ENCODE measurements at places on chromosomes 5 and 9.

DNA sequence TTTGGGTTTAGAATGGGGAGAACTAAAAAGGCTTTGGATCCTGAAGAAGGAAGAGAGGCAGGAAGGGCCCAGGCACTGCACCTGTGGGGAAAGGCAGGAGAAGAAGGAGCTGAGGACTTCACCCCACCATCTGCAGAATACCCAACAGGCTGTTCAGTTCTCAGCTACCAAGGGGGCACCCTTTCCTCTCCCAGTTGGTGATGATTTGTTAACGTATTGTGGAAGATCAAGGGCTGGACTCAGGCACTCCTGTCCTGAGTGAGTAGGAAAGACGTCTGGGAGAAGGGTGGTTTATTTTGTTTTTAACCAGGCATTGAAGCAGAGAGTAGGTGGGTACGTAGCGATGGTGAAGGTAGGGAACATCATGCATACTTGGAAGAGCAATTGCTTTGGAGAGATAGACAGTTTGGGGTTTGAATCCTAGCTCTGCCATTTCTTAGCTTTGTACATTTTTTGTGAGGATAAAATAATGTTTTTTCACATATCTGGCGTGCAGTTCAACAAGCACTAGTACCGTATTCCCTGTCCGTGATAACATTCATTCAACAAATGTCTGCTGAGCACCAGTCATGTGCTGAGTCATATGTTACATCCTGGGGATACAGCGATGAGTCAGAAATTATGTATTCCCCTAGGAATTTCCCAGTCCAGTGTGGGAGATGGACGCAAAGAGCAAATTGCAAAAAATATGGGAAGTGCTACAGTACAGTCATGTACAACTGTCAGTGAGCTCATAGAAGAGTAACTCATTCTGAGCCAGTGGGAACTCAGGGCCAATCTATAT lies 2.1 kb downstream of the MSANTD3 start:
- DNase-seq = peak; percentile 56

DNA sequence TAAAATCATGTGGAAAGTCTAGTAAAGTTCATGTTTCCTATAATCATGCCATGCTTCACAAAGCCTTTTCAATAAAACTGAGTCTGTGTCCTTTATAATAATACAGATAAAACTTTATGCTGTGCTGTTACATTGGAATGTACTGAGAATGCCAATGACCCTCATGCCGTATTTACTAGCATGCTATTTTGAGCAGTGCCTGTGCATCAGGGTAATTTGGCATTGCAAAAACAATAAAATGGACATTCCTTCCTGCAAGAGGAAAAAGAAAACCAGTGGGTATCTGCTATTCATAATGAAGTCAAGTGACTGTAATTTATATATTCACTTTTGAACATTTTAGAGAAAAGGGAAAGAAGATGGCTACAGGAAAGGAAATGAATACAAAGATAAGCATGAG lies 159.0 kb downstream of the PBX3 start:
- no peak for DNase-seq

GRCh38 chr5:115673596-115673995 lies 47.8 kb upstream of the TMED7 start:
- no peak for DNase-seq

GRCh38 chr5:100623719-100624118 lies 88.5 kb downstream of the FAM174A start:
- DNase-seq = peak; percentile 14

DNA sequence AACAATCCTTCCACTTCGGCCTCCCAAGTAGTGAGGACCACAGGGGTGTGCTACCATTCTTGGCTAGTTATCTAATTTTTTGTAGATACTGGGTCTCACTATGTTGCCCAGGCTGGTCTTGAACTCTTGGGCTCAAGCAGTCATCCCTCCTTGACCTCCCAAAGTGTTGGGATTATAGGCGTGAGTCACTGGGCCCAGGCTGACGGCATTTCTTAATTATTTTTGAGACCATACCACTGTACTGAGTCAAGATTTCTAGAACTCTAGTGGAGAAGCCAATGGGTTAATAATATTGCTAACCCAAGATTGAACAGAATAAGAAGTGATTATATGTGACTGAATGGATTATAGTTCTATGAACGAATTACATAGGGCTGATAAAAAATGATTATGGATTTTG lies 66.7 kb downstream of the TARS1 start:
- DNase-seq = no peak

GRCh38 chr9:71630377-71630995 lies 137.8 kb downstream of the CEMIP2 start:
- peak; percentile 45 for DNase-seq

GRCh38 chr5:121533814-121534213 lies 317.9 kb upstream of the FTMT start:
- no peak for DNase-seq

DNA sequence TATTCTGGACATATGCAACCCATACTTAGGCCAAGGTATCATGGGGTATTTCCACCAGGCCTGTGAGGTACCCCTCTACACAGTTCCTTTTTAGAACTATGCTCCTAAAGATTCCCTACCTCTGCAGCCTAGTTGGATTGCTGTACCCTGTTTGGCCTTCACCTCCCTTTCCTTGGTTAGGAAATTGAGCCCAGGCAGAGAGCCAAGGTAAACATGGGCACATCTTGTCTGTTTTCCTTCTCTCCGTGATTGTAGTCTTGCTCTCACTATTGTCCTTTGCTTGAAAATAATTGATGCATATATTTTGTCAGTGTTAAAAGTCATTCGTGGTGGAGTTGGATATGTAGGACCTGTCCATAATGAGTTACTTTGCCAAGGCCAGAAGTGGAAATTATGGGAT lies 26.7 kb downstream of the BDP1 start:
- no peak for DNase-seq

GRCh38 chr9:27945386-27945785 lies 372.1 kb upstream of the C9orf72 start:
- no peak for DNase-seq

DNA sequence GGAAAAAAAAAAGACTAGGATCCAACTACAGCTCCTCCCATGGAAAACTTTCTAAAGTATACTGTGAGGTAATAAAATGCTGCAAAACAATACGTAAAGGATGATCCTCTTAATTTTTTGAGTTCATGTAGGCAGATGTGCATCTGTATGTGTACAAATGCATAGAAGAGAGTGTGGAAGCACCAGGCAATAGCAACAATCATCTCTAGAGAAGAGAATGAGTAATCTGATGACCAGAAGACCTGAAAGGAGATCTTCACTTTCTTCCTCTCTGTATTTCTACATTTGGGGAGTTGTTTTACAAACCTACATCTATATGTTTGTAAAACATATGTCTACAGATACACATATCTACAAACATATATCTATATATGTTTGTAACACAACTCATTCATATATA lies 29.3 kb upstream of the SPDL1 start:
- DNase-seq = no peak

- DNase-seq = no peak
Observed at GRCh38 chr5:79001471-79001870, 16.4 kb upstream of the ARSB start.

DNA sequence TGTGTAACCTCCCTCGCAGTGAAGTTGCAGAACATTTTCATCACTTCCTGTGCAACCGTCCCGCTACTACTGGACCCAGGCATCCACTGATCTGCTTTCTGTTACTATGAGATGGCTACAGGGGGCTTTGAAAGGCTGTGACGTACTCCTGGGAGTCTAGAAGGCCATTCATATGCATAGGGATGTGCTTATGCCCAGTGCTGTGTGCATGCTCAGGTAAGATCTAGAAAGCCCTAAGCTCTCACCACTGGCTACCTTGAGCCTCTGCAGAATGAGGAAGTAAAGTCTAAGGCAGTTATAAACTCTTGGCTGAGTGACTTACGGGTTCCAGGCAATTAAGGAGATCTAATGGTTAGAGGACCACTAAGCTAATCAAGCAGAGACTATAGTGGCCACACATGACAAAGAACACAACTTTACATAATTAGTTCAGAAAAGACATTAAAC lies 11.8 kb downstream of the HNRNPAB start:
- no peak for DNase-seq

- DNase-seq = no peak
Observed at GRCh38 chr9:105330755-105331154, 86.3 kb downstream of the SLC44A1 start.

DNA sequence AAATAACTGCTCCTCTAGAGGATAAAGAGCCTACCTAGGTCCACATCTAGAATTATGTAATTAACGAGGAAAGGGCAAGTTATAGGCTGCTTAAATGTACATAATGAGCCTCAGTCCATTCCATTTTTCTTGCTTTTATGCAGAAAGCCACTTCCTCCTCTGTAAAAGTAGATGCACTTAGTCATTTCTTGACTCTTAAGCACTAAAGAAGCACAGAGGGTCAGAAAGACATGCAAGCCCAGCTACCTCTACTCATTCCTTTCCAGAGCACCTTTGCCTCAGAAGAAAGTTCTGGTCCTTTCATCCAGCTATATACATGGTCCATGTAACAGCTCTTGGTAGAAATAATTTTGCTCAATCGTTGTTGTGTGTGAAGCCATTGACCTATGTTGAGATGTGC lies 308.0 kb upstream of the NREP start:
- no peak for DNase-seq

GRCh38 chr5:106397700-106398099 lies 1273.0 kb downstream of the EFNA5 start:
- DNase-seq = peak; percentile 48

DNA sequence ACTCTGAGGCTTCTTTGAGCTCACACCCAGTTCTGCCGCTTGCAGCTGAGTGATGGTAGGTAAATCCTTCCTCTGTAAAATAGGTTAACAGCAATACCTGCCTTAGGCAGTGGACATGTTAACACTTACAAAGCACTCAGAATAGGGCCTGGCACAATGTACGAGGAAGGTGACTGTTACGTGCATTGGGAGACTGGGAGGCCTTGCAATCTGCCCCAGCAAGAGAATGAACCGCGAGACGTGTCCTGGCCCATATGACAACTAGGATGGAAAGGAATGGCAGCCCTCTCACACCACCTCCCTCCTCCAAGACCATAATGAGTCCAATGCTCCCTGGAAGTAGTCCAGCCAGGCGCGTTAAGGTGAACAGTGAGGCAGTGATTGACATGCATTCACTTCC lies 23.1 kb upstream of the AKNA start:
- DNase-seq = no peak
